ENCODE measurements at places on chromosomes 13 and 19.

- DNase-seq = no peak
Measured at GRCh38 chr13:49319551-49319950, 71.8 kb downstream of the CDADC1 start.

DNA sequence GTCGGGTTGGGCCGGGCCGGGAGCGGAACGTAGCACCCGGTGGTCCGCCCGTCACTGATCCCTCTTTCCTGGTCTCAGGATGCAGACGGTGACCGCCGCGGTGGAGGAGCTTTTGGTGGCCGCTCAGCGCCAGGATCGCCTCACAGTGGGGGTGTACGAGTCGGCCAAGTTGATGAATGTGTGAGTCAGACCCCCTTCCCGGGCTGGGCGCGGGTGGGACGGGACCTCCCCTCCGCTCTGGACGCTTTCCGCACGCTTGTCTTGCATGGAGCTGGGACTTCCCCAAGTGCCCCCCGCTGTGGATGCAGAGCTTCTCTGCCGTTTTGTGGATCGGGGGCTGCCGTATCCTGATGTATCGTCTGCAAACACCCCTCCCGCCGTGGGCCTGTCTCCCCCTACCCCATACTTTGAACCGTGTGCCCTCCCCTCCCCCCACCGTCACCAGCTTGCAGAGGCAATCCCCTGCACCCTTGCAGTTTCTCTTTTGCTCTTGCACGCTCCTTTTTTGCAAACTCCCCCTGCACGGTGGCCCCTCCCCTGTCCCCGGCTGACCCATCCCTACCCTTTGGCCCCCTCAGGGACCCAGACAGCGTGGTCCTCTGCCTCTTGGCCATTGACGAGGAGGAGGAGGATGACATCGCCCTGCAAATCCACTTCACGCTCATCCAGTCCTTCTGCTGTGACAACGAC, 669 bp downstream of the GADD45B start:
- DNase-seq = no peak

DNA sequence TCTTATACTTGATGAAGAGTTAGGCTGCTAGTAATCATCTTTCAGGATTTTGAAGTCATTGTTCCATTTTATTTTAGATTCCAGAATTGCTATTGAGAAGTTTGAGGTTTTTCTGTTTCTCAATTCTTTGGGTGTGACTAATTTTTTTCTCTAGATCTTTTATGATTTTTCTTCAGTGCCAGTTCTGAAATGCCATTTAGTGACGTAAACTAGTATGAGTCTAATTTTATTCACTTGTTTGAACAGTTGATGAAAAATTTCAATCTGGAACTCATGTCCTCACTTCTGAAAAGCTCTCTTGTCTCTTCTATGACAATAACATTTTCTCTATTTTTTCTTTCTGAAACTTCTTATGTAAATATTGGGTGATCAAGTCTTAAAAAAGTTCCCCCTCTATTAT, 188.5 kb upstream of the HTR2A start:
- no peak for DNase-seq

- no peak for DNase-seq
Measured at GRCh38 chr19:29267701-29268100, 54.8 kb upstream of the UQCRFS1 start.

DNA sequence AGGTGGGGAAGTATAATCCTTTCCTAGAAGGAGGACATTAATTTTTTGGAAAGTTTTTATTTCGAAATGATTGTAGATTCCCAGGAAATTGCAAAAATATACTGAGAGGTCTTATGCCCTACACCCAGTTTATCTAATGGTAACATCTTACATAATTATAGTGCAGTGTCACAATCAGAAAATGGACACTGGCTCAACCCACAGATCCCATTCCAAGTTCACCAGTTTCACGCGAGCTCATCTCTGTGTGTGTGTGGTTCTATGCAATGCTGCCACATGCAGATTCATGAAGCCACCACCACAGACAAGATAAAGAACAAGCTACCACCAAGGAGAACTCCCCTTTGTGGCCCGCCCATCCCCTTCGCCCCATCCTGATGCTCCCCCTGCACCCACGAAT, 24.4 kb downstream of the IL17D start:
- no peak for DNase-seq

DNA sequence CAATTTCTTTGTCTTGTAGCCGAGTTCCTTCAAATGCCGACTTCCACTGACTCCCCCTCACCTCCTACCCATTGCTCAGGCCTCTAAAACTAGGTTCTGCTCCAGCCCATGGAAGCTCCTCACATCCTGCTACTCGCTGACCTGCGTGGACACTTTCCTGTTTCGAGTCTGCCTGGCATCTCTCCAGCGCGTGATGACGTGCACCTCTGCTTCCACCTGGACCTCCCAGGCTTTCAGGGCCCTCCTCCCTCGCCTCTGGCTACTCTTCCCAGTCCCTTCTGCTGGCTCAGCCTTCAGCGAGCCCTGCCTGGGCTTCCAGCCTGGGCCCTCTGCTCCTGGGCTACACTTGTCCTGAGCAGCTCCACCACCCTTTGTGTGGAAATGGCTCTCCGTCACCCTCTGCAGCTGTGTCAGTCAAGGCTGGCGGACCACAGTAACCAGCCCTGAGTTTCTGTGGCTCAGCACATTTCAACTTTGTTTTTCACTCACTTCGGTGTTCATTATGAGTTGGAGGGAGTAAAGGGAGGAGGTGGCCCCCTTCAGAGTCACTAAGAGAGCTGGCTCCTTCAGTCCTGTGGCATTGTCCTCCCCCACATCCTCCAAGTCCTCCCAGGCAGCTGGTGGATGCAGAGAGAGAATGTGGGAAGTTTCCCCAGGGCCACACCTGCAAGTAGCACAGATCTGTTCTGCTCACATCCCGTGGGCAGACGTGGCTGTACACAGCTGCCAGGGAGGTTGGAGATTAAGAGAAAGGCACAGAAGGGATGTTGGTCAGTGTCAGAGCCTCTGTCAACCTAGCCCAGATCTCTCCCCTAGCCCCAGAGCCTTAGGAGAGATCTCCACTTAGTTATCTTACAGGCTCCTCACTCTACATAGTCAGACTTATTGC, 49.4 kb downstream of the SERP2 start:
- DNase-seq = no peak

DNA sequence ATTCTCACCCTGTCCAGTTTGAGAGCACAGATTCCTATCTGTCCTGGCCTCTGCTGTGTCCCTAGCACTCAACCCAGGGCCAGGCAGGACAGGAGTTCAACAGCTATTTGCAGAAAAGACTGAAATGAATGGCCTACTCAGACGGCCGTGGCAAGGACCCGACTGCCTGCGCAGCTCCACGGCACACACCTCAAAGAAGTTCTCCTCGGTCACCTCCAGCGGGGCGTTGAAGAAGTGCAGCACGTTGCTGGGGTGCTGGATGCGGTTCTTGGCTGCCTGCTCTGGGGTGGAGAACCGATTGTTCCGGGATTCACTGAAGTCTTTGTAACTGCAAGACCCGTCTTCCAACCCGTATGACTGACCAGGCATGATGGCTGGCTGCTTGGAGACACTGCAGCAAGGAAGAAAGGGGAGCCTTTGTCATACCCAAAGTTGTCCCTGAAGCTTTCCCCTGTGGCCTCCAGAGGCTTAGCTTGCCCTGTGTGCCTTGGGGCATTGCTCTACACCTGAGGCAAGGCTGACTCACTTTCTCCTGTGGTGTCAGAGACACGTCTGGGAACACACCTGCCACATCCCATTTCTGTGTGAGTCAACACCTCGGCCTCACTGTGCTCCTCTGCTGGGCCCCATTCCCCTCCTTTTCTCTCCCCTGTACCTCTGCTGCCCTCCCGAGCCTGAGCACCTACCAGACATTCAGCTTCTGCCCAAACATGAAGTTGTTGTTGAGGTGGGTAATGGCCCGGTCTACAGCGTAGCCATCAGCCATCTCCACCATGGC, 6.8 kb upstream of the ECH1 start:
- no peak for DNase-seq

All from KG1 (cell line).